ENCODE measurements at places on chromosomes 7 and 10. TPM values are rescaled to one million over a fixed set of nuclear protein-coding genes. Genes with fewer than 3 reads are reported as not detected.

Gene LEP
- total RNA-seq, result 0.09 TPM

Gene EEF1AKMT2
- 19.9 TPM for total RNA-seq

Gene TMEM213
- not detected for total RNA-seq

Gene CUBN
- 0.85 TPM for total RNA-seq

Gene OR2A12
- total RNA-seq, result not detected

Gene SEMA4G
- 0.92 TPM for total RNA-seq

Gene CALML3
- under 0.01 TPM for total RNA-seq

Gene ITGA8
- total RNA-seq, result 1.3 TPM

Gene EFCAB10
- not detected for total RNA-seq

Gene ARHGEF5
- 0.71 TPM for total RNA-seq

Gene IFIT1B
- not detected for total RNA-seq

Gene NYAP1
- total RNA-seq, result 0.14 TPM

All from smooth muscle cell of bladder (primary cell).